NCI-H1930 (cell line): ENCODE measurements at places on chromosomes 3 and 15.

- DNase-seq: no peak
Measured at GRCh38 chr15:68816795-68817303, 3.8 kb downstream of the ANP32A start.

- DNase-seq: no peak
Measured at GRCh38 chr15:61128896-61129295, 100.2 kb downstream of the RORA start.

DNA sequence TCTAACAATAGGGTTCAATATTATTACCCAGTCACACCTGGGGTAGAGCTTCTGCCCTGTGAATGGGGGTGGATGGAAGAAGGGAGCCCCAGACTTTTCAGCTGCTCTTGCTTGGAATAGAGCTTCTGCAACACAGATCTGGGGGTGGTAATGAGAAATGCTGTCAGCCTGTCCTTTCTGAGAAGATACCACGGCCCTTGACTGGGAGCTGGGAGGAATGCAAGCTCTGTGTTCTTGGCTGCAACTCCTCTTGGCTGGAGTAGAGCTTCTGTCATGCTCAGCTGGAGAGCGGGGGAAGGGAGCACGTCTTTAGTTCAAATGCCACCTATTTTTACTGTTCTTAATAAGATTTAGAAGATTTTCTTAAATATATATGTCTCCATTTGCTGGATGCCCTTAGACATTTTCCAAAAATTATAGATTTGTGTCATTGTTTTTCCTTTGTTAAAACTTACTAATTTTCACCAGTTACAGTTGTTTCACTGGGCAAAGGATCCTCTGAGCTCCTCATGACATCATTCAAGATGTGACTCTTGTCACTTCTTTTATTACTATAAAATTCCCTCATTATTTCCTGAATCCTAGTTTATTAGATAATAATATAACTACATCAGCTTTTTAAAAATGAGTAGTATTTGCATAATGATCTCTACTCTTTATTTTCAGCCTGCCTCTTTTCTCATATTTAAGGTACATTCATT lies 180.0 kb upstream of the TGFBR2 start:
- no peak for DNase-seq

DNA sequence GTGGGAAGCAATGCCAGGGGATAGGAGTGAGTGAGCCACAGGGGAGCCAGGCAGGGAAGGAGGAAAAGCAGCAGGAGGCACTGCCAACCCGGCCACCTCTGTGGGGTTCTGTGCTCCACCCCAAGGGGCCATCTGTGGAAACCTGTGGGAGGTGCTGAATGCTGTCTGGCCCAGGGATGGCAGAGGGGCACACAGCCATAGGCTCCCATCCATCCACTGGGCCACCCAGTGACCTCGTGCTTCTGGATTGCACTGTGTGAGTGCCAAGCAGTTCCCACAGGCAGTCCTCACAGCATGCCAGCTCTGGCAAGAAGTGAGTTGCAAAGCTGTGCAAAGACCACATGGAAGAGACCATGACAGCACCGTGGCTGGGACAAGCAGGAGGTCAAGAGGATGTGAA lies 27.5 kb downstream of the DNAJB8 start:
- DNase-seq: no peak

DNA sequence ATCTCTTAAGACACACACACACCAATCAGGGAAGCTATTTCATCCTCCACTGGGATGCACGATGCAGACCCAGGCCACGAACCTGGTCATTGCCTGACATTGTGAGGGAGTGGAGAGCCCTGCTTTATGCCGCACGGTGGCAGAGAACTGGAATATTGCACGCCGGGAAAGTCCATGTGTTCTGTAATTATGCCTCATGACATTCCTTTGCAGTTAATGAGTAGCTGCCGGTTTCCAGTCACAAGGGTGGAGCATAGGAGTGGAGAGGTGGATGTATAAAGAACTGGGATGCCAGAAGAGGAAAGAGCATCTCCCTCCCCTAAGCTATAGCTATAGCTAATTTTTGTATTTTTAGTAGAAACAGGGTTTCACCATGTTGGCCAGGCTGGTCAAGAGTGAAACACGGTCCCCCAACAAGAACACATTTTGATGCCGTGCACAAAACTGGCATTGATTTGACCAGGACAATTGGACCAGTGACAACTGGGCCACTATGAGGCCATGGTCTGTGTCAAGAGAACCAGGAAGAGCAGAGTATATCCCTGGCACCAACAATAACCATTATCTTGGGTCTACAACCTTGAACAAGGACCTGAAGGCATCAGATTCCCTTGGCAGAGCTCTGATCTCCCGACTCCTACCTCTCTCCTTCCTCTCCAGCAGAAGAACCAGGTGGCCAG lies 51.4 kb downstream of the SH3BP5 start:
- DNase-seq: no peak

- no peak for DNase-seq
Measured at GRCh38 chr3:28019740-28020139, 221.7 kb upstream of the CMC1 start.

DNA sequence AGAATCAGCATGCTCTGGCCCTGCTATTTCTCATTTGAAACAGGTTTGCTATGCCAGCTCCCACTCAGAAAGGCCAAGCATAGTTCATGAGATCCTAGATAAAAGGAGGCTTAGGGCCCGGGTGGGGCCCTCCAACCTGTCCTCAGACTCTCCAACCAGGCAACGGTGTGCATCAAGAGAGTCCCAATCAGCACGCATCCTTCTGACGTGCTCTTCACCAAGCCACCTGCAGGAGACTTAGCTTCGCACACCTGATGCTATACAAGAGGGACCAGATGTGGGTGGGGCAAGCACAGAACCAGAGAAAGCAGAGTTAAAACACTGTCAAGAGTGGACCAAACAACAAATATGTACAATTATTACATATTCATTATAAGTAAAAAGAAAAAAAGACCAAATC lies 17.3 kb downstream of the STIMATE start:
- DNase-seq: no peak

DNA sequence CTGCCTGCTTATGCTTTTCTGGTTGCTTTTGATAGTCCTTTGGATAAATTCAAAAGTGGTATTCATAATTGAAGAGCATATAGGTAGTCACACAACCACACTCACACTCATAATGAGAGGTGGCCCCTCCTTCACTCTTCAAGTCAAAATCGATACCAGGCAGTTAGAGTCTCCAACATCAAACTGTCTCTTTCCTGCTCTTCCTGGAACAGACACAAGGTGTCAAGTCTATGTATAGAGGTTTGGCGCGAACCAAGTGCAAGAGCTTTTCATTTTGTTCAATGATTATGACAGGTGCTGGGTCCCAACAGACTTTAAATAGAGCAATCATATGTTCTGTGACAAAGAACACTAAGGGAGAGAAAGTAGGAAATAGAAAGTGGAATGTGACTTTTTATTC lies 29.9 kb upstream of the RGMA start:
- DNase-seq: no peak

DNA sequence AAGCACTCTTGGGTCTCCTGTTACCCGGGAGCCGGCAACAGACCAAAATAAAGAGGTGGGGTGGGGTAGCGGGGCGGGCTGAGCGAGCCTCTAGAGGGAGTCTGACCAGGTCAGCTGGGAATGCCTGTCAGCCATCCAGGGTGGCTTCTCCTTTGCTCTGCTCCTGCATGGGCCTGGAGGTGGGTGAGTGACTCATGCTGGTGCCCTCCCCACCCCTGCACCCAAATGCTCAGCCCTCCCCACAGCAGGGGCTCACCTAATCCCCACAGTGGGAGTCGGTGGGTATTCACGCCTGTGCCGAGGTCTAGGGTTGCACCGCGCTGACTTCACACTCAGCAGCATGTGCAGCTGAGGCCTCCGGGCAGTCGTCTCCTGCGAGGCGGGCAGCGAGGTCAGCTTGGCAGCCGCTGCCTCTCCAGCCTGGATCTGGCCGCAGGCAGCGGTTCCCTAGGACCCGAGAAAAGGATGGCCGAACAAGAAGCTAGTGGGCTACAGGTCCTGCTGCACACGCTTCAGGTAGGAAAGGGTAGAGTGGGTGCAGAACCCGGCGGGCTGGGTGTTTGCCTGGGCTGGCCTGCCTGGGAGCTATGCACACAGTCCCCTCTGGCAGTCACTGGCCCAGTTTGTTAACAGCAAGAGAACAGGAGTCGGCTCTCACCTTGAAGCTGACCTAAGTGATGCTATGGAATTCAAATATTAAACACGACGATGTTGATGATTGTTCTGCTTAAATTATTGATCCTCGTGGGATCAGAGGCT lies at the start of gene AGBL1:
TSS of gene AGBL1 (plus strand) at position 364 of the 759 bp plus-strand sequence.
- no peak for DNase-seq

DNA sequence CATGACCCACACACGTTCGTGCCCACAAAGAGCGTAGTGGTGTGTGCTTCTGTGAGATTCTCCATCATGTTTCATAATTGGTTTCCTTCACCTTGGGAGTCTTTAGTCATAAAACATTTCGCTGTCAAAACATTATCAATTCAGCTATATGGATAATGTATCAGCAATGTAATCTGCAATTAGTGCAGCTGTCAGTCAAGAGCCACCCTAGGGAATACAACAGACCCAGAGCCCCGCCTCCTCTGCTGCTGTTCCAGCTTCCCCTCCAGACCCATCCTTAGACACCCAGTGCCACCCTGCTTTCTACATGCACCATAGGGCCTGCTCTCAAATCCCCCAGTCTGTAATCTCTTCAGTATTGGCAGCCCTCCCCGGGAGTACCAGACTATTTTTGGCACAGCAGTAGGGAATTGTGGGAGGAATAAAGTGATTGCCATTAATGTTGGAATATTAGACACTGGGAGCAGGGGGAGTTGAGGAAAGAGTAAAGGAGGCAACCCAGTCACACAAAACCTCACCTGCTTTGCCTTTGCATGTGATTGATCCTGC lies 31.5 kb upstream of the C3orf80 start:
- no peak for DNase-seq

GRCh38 chr3:195017151-195017550 lies 253.8 kb downstream of the XXYLT1 start:
- DNase-seq: no peak

- DNase-seq: no peak
Measured at GRCh38 chr15:96122077-96123027, 208.1 kb upstream of the NR2F2 start.

DNA sequence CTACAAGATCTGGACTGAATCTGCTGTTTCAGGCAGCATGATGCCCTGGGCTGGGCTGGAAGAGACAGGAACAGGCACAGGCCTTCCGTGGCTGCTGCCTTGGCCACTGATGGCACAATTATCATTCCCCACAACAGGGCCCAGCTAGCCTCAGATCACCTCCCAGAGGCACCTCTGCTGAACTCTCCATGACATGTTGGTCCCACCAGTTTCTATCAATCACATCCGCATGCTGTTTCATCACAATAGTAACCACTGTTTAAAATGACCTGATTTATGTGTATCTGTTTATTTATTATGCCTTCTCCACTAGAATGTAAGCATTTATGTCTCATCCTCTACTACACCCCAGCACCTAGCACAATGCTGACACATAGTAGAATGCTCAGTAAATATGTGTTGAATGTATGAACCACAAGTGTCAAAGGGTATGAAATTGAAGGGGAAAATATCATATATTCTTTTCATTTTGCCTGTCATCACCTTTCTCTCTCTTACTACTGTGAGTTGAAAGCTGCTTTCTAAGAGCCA lies 32.7 kb upstream of the ZBTB38 start:
- no peak for DNase-seq

- no peak for DNase-seq
Measured at GRCh38 chr15:57881361-57881760, 174.8 kb downstream of the POLR2M start.

- no peak for DNase-seq
Measured at GRCh38 chr15:101254157-101255050, 2.6 kb upstream of the CHSY1 start.

- no peak for DNase-seq
Measured at GRCh38 chr15:57298204-57298603, 78.1 kb upstream of the CGNL1 start.

GRCh38 chr15:25179673-25180511 lies 225.1 kb downstream of the SNRPN start:
- no peak for DNase-seq

DNA sequence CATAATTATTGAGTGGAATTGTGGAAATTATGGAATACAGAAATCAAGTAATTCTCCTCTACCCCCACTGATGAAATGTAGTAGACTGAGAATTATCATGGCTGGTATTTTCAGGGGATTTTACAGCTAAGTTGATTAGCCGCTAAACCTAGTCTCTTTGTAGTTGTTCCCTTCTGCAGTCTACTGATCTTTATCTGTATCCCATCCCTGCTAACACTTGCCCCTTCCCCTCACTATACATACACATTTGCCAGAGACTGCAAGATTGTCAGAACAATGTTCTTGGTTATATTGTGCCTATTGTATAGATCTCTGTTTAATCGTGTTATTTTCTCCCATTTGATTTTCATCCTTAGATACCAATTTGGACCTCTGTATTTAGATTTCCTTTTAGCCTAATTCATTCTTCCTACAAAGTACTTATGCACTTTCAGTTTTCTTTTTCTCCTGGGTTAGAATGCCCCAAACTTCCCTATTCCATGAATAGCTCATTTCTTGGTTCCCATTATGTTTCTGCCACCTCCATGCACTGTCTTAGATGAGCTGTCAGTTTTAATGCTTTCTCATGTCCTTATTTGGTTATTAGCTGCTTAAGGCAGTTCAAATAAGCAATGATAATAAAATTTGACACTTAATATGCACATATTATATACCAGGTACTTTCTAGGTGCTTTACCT lies 86.9 kb downstream of the CDIN1 start:
- DNase-seq: no peak

- DNase-seq: no peak
Measured at GRCh38 chr3:114375608-114376421, 82.0 kb downstream of the TIGIT start.
